ENCODE measurements at places on chromosomes 5 and 9. TPM values are rescaled to one million over a fixed set of nuclear protein-coding genes. Genes with fewer than 3 reads are reported as not detected.

The FOXD4L3 gene
- total RNA-seq = not detected

The PCDHAC2 gene
- 3.1 TPM for total RNA-seq

GRCh38 chr5:96114736-96115135 lies 153.1 kb upstream of the ELL2 start:
- no peak for DNase-seq

GRCh38 chr5:170223906-170224305 lies 8.9 kb upstream of the C5orf58 start:
- no peak for DNase-seq

DNA sequence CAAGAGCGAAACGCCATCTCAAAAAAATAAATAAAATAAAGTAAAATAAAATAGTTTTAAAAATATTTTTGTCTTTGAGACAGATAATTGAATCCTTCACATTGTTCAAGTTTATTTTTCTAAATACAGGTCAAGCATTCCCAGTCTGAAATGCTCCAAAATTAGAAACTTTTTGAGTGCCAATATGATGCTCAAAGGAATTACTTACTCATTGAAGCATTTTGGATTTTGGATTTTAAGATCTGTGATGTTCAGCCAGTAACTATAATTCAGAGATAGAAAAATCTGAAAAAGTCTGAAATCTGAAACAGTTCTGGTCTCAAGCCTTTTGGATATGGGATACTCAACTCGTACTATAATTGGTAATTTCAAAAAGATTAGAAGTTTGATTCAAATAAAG lies 39.8 kb downstream of the RBM27 start:
- no peak for DNase-seq

GRCh38 chr5:9667906-9668305 lies 37.8 kb upstream of the TAS2R1 start:
- no peak for DNase-seq

The DHX29 gene
- 23.0 TPM for total RNA-seq

DNA sequence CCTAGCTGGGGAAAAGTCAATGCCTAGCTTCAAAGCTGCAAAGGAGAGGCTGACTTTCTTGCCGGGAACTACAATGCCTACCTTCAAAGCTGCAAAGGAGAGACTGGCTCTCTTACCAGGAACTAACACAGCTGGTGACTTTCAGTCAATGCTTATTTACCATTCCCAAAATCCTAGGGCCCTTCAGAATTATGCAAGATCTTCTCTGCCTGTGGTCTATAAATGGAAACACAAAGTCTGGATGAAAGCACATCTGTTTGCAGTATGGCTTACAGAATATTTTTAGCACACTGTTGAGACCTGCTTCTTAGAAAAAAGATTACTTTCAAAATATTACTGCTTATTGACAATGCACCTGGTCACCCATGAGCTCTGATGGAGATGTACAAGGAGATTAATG lies 259.4 kb downstream of the PLK2 start:
- DNase-seq = no peak

DNA sequence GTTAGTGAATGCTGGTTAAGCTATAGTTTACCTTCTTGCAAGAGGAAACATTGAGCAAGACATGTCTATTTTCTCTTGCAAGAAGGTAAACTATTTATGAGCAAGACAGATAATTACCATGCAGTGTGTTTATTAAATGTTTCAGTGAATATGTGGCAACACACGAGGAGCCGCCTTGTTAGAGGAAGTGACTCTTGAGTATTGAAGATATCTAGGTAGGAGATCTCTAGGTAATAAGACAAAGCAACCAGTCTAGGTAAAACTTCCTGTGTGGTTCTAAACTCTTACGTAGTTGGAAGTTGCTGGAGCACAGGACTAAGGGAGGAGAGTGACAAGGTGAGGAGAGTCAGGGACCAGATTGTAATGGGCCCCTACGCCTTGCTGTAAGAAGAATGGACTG lies 16.8 kb downstream of the SKP2 start:
- no peak for DNase-seq

Measured in omental fat pad (tissue), 4 donors.